ENCODE measurements at places on chromosomes 12 and 14.

DNA sequence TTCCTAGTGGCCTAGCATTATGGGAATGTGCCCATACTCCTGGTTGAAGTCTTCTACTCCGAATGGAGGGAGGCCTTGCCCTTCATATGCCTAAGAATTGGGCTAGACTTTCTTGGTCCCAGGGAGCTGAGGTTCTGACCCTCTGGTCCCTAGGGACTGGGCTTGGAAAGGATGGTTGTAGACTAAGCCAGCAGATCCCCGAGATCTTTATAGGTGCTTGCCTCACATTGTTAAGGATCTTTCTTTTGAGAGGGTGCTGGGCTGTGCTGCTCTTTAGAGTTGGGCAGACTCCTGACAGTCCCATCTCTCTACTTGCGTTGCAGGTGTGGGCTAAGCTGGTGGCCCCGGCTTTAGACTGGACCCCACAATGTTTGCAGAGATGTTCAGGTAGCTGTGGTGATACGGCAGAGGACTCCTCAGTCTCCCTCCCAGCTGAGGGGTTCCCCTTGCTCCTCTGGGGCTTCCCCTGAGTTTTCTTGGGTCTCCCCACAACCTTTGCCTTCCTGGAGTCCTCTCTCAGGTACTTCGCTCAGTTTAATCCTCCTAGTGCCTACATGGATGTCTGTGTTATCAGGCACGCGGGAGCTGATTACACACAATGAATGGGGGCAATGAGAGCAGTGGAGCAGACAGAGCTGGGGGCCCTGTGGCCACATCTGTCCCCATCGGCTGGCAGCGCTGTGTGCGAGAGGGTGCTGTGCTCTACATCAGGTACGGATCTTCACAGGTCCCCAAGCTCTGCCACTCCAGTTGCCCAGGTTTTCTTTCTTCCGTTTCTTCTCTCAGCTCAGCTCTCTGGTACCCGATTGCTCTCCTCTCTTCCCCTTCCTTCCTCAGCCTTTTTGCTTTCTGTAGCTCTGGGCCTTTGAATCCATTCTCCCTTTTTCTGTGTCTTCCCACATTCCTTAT, 1.3 kb downstream of the MBD6 start:
- DNase-seq, result no peak

- no peak for DNase-seq
Measured at GRCh38 chr14:80475074-80475473, 263.8 kb upstream of the DIO2 start.

DNA sequence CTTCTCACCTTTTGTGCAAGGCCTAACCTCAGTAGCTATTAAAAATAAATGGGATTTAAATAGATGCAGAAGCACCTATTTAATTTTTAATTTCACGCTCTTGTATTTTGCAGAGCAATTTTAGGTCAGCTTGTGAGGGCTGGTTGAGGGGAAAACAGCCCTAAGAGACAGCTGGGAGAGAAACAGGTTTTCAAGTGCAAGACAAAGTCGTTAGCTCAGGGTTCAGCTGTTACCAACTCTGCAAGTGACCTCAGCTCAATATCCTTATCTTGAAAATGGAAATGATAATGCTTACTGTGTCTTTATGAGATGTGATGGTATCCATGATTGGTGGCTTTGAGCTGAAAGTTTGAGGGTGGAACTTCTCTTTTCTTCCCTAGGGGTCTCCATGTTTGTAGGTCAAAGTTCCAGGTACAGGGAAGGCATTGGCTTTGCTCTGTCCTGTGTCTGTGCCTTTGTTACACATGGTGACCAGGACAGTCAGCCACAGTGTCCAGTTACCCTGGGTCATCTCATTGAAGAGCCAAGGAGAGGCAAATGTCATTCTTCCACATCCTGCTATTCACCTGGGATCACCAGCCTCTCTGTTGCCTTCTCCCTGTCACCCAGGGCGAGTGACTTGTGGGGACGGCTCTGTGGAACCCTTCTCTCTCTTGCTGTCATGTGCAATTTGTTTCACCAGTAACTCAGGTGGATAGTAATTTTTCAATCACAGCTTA, 100.3 kb downstream of the SAMD4A start:
- DNase-seq, result no peak

GRCh38 chr12:49296836-49297694, 2.1 kb downstream of the PRPH start:
- DNase-seq, result peak; percentile 65

GRCh38 chr12:7339675-7340074, 35.8 kb downstream of the ACSM4 start:
- DNase-seq, result no peak

DNA sequence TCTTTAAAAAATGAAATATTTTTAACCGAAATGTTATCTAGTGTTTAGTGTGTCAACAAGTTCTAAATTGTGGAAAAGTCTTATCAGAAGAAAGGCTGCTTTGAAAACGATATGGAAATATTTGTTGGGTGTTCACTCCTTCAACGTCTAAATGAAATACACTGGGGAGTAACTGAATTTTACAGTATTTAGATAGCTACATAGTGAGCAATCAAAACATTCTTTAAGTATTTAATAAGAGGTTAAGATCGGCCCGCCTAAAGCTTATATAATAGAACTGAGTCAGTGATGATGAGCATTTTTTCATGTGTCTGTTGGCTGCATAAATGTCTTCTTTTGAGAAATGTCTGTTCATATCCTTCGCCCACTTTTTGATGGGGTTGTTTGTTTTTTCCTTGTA, 228.3 kb downstream of the RAD51B start:
- DNase-seq, result no peak

DNA sequence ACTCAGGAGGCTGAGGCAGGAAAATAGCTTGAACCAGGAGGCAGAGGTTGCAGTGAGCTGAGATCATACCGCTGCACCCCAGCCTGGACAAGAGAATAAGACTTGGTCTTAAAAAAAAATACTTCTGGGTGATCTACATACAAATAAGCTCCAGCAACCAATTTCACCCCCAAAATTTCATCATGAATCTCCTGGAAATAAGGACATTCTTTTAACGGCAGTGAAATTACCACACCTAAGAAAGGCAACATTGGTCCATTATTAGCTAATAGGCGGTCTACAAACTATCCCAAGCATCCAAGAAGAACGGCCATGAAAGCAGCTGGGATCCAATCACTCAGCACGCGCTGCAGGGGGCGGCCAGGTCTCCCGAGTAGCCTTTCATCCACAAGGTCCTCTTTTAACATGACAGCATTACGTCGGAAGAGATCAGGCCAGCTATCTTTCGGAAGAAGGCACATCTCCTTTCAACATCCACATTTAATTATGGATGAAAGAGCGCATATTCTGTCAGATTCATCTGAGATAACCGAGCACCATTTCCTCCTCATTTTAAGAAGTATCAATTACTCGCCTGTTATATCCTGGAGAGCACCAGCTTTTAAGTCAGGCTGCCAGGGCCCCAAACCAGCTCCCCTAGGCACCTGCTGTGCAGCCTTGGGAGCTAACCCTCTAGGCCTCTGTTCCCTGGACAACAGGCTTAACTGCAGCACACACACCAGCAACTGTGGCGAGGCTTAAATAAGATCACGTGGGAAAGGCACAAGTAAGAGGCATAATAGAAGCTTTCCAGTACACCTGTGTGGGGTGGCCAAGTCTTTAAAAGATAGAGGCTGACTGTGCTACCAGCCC, 4.2 kb downstream of the SLC15A4 start:
- DNase-seq, result no peak

DNA sequence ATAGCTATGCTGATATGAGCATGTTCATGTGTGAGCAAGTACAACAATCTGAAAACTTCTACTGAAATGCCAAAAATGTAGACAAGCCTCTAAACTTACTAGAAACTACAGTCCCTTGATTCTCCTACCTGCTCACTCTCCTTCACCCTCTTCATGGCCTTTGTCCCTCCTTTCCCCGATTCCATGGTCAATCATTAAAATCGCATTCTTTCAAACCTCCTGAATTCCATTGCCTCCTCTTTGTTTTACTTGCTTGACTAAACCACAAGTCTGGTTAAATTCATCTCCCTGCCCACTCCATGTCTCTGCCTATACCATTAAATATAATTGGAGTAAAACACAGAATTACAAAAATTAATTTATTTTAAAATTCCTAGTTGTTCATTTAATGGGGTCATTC, 33.0 kb upstream of the SSTR1 start:
- DNase-seq, result no peak

DNA sequence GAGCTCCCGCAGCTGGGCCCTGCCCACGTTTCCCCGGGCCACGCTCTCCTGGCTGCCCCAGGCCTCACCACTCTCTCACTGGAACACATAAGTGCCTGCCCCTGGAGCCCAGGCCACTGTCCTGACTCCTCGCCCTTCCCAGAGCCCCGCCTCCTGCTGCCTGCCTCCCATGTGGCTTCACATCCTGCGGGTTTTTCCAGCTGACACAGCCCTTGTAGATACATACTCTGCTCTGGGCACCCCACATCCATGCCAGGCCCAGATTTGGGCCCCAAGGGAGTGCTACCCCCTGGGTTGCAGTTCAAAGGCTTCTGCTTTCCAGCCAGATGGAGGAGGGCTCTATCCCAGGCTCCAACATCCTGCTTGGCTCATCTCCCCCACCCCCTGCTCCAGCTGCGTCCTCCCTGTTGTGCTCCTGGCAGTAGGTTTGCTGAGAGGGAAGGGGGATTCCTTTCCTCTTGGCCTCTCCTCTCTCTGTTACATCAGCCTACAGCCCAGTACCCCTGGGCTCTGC, 60.1 kb downstream of the TSPAN9 start:
- no peak for DNase-seq

- DNase-seq, result no peak
Measured at GRCh38 chr14:57382283-57382682, 8.1 kb upstream of the NAA30 start.

DNA sequence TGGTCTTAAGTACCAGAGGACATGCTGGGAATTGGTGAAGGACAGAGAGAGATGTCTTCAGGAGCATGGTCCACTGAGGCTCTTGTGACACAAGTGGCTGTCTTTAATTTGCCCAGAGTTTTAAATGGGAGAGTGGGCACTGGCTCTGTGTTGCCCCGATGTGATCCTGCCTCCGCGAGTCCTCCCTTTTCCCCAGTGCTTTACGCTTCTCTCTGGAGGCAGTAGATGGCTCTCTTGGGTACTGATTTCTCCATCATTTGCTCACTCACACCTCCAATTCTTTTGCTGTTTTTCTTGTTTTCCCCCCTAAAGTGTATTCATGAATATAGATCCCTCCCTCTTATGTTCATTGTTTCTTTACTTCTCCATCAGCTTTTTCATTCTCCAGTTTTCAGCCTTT, 74.3 kb downstream of the EMP1 start:
- no peak for DNase-seq

DNA sequence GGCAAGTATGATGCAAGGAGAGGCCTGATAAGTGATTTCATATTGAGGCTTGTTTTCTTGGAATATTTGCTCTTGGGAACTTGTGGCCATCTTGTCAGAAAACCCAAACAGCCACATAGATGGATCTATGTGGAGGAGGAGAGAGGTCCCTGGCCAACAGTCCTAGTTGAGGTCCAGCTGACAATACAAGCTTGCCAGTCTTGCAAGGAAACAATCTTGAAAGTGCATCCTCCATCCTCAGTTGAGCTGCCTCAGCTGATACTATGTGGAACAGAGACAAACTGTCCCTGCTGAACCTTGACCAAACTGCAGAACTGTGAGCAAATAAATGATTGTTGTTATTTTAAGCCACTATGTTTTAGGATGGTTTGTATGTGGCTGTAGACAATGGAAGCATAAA, 146.4 kb downstream of the TMX1 start:
- DNase-seq, result no peak

- DNase-seq, result no peak
Measured at GRCh38 chr12:131911028-131911650, 16.7 kb downstream of the ULK1 start.

DNA sequence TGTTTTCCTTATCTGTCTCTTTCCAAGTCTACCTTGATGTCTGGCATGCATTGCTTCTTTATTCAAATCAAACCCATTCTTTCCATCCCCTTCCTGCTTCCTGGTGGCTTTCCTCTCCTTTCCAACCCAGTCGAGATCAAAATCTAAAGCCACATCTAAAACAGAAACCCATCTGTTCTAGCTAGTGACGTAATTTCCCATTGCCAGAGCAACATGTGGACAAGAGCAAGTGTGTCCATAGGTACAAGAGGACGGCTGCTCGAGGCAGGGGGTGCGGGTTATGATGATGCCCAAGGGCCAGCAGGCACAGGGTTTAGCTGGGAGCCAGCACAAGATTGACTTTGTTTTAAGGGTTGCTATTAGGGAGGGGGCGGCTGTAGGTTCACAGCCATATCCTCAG, 7.0 kb downstream of the KRT80 start:
- DNase-seq, result no peak

- no peak for DNase-seq
Measured at GRCh38 chr12:22334410-22335100, at the start of gene ST8SIA1. ST8SIA1 (minus strand) TSS chr12:22334707; CDS start chr12:22334232, 475 bp downstream.

- no peak for DNase-seq
Measured at GRCh38 chr12:66380769-66381535, 78.7 kb downstream of the HELB start.

GRCh38 chr12:15620741-15621539, 168.2 kb downstream of the EPS8 start:
- DNase-seq, result no peak

DNA sequence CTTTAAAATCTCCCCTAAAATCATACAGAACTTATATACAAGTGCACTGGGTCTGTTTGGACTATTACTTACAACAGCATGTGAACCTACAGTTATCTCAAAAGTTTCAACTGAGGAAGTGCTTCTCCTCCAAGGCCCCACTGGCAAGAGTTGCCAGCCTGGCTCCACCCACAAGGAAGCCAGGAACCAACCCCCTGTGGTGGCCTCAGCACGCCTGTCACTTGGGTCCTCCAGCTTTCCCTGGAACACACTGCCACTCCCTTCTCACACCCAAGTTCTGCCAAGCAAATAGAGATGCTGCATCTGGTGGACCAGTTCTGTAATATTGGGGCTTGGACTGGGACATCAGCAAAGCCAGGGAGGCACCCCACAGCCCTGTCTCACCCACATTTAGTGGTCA, 115.4 kb downstream of the GCH1 start:
- DNase-seq, result no peak

- DNase-seq, result no peak
Measured at GRCh38 chr14:32709027-32709426, 229.7 kb upstream of the NPAS3 start.

DNA sequence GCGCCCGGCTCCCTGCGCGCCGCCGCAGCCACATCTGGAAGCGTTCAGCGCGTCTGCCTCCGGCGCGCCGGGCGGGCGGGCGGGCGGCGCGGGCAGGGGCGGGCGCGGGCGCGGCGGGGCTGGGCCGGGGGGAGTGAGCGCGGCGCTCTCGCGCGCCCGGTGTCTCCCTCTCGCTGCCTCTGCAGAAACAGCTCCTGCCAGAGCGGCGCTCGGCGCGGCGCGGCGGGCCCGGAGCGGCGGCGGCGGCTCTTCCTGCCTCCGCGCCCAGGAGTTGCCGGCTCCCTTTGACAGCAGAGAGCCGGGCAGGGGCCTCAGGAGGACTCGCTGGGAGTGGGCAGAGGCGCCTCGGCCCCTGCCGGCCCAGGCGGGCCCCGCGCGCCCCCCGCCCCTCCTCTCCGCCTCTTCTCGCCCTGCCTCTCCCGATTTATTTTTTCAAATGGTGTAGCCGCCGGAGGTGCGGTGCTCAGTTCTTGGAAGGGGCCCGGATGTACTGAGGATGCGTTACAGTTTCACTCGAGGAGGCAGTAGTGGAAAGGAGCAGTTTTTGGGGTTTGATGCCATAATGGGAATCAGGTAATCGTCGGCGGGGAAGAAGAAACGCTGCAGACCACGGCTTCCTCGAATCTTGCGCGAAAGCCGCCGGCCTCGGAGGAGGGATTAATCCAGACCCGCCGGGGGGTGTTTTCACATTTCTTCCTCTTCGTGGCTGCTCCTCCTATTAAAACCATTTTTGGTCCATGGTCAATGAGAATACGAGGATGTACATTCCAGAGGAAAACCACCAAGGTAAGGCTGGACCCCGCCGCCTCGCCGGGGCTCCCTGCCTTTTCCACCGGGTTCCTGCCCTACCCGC, at the start of gene CACNA1C:
CACNA1C (plus strand) TSS at position 162 of the 853 bp plus-strand sequence; CDS start at position 738, 576 bp downstream.
- DNase-seq, result peak; percentile 62

GRCh38 chr14:95018821-95019220, 138.5 kb downstream of the DICER1 start:
- no peak for DNase-seq

All from NCI-H774 (cell line).